ENCODE measurements at places on chromosomes 7 and 10. TPM values are rescaled to one million over a fixed set of nuclear protein-coding genes. Genes with fewer than 3 reads are reported as not detected.

GRCh38 chr10:11617233-11617632 lies 5.8 kb upstream of the USP6NL start:
- DNase-seq, result no peak

Gene NOS3
- 19.4 TPM for total RNA-seq

Gene PDE6C
- not detected for total RNA-seq

DNA sequence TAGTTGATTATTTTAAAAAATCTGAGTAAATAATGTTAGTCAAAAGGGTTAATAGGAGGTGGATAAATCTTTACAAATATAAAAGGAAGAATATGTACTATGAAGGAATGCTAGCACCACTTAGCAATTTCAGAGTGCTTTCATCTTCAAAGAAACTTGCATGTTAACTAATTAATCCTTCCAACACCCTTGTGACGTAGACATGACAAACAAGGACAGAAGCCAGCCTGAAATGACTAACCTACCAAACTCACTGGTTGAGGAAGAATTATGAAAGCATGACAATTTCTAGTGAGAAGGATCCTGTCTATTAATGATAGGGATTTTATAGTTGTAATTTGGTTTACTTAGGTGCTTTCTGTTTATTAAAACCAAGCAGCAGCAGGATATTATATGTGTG lies 468.0 kb upstream of the FZD8 start:
- no peak for DNase-seq

GRCh38 chr7:143314127-143314526 lies 1.8 kb upstream of the CLCN1 start:
- DNase-seq, result no peak

- no peak for DNase-seq
Observed at GRCh38 chr7:113281223-113281622, 162.9 kb upstream of the SMIM30 start.

Gene UCMA
- not detected for total RNA-seq

- DNase-seq, result no peak
Observed at GRCh38 chr10:49395741-49396665, at the start of gene DRGX. Gene DRGX (minus strand): TSS chr10:49396089. CDS start chr10:49395440, 649 bp downstream.

GRCh38 chr10:66187053-66187733 lies 738.6 kb upstream of the LRRTM3 start:
- no peak for DNase-seq

GRCh38 chr7:131190146-131190545 lies 137.5 kb upstream of the MKLN1 start:
- no peak for DNase-seq

GRCh38 chr7:1513657-1514095 lies 9.5 kb upstream of the INTS1 start:
- DNase-seq, result peak; percentile 76

- DNase-seq, result no peak
Observed at GRCh38 chr10:3887885-3888476, 103.0 kb upstream of the KLF6 start.

All from Right ventricle myocardium inferior (tissue), 1 donor.